ENCODE measurements at places on chromosomes 6 and 20.

DNA sequence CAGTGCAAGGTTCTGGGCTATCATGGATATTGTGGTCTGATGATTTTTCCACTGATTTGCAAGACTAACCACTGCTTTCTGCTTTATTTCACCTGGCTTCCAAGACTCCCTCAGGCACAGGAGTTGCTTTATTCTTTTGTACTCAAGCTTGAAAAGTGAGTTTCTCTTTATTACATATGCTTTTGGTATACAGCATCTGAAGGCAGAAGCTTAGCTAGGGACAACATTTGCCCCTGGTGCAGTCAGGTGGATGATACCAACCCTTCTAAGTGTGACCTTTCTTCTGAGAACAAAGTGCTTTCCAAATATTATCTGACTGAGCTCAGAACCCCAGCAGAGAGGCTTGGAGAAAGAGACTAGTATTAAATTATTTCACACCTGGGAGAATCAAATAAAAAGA, 94.0 kb upstream of the PHACTR1 start:
- DNase-seq: no peak

GRCh38 chr6:57162516-57162915, 9.6 kb upstream of the BAG2 start:
- no peak for DNase-seq

GRCh38 chr20:50093240-50093639, 19.7 kb downstream of the UBE2V1 start:
- no peak for DNase-seq

DNA sequence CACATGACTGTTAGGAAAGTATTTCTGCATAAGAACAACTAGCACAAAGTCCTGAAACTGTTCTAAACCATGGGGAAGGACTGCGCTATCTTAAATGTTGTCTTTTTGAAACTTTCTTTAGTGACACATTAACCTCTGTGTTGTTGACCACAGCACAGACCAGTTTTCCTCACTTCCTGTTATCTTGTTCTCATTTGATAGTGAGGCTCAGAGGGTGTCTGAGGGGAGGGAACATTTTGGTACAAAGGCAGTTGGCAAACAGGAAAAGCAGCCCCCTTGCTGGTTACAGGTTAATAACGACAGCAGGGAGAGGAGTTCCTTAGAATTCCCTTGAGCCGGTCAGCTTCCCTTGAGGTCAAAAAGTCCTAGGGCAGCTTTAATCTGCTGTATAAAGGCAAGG, 143.5 kb upstream of the BMP2 start:
- no peak for DNase-seq

- peak; percentile 65 for DNase-seq
These were observed 12.0 kb downstream of the CD83 start for GRCh38 chr6:14129575-14129974.

DNA sequence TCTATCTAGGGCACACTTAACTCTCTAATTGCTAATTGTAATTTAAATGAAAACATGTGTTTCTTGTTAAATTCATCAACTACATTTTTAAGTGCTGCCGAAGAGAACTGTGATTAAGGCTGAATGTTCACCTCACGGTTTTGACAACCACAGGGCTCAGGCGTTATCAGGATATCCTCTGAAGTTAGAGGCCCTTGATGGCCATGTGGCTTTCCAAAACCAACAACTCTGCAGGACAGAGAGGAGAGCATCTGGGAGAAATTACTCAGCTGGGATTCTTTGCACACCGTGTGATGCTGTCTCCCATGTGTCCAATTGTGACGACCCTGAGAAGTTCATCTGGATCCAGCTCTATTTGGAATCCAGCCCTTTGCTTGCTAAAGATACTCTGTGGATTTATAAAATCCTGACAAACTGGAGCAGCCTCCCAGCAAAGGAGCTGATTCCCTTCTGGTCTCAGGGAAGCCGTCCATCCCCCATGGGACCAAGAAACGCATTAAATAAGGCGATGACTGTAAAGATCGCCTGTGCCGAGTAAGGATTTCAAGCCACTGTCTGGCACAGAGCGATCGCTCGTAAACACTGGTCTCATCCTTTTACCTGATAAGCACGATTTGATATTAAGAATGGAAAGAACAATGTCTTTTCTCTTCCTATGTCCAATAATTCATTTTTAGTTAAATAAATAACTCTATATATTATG, 401.1 kb downstream of the CD83 start:
- DNase-seq: no peak

- no peak for DNase-seq
These were observed 15.6 kb upstream of the MYCT1 start for GRCh38 chr6:152682141-152682540.

- DNase-seq: no peak
These were observed 28.9 kb upstream of the SCGN start for GRCh38 chr6:25623065-25623464.

- no peak for DNase-seq
These were observed 18.7 kb downstream of the HLA-DMB start for GRCh38 chr6:32922083-32922482.

DNA sequence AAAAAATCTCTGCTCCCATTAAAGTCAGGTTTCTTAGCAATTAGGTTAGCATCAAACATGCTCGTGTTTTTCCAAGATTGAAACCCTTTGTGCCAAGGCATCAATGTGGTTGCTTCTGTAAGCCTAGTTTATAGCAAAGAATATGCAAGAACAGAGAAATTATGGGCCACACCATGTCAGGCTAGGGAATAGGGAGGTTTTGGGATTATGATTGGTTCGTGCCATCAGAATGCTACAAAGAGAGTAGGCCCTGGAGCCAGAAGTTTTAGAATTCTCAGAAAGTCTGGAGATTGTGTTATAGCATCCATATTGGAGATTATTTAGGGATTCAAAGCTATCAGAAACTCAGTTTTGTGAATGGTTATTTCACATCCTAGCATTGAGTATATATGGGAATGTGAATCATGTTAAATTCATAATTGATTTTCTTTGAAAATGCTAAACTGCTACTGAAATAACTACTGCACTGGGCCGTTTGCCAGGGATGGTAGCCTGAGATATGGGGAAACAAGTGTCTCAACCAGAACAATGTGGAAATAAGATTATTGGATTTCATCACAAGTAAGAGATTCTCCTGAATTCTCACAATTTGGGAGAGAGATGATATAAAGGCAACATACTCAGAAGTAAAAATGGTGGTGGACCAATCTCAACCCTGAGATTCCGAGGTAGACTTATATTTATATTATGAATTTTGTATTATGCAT, 45.3 kb downstream of the ZNF292 start:
- DNase-seq: peak; percentile 22
